Stimulated activated CD8-positive, alpha-beta memory T cell treated with anti-CD3 and anti-CD28 coated beads, Interleukin-12 subunit alpha, Interleukin-12 subunit beta, amount 100 ng/mL, for 4 hours (primary cell): ENCODE measurements at places on chromosomes 6 and 20.

- DNase-seq: no peak
Observed at GRCh38 chr6:130161683-130162404, 60.9 kb downstream of the SAMD3 start.

DNA sequence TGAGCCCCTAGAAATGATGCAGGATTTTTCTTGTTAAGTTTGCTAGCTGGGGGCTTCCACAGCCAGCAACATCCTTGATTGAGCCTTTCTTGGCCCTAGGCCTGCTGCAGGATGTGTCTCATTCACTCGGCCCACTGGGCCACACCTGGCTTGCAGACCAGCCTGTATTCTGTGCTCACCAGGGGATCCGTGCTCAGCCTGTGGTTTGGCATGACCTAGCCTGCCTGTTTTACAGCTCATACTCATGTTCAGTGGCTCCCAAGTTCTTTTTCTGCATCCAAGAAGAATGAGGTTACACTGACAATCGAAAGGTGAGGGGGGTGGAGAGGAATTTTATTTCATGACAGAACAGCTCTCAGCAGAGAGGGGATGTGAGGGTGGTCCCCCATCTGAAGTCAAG is 263.4 kb downstream of the RIMS1 start:
- no peak for DNase-seq

DNA sequence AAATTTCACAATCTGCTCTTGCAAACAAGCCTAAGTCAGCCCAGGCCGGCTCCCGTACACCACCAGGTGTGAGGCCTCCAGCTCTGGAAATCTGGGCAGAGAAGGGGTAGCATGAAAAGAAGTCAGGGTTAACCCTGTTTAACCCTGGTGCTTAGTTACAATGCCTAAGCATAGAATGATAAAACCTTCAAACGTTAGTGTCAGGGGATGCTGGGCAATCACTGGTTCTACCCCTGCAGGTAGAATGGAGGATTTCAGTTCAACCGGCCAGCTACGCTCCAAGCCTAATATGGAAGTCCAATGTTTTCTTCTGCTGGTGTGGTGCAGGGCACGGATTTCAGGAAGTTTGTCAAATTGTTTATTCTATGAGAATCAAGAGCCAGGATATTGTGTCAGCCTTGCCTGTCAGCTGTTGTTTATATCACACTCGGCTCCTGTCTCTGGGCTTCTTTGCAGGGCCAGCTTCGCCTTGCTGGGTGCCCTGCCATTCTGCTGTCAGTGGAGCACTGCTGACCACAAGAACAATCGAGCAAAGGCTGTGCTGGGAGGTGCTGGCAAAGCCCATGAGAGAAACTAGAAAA is 20.2 kb upstream of the CD93 start:
- DNase-seq: no peak

DNA sequence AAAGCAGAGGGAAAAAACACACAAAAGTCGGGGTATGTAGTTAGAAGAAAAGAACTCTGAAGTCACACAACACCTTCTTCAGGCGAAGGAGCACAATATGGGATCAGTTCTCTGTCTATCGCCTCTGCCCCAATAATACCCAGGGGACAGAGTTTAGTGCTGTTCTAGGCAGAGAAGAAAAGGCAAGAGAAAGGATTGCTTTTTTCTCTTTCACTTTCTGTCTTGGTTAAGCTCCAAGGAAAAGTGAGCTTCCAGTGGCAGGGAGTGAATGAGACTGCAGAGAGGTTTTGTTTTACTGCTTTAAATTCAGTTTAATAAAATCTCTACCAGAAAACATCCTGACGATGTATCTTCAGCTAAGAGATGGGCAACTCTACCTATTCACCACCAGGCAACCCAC is 86.6 kb upstream of the STXBP5 start:
- DNase-seq: no peak

- DNase-seq: peak; percentile 19
Observed at GRCh38 chr20:4592316-4593148, 129.2 kb upstream of the PRND start.

- no peak for DNase-seq
Observed at GRCh38 chr6:22098601-22099031, 198.2 kb downstream of the PRL start.

DNA sequence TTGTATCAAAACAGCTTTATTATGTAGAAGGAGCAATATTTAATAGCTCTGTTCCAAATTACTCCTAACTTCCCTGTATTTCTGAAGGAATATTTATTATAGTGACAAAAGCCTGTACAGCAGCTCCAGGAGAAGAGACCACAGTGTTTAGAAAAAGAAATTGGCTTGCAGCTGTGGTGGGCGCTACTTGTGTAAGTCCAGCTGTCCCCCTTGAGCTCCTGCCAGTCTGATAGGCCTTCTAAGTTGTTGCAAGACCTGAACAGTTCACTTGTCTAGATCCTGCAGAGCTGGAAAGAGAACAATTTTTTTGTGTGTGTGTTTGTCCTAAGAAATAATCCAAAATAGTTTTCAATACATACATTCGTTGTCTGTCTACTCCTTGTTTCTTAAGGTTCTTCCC is 86.6 kb downstream of the JARID2 start:
- no peak for DNase-seq

DNA sequence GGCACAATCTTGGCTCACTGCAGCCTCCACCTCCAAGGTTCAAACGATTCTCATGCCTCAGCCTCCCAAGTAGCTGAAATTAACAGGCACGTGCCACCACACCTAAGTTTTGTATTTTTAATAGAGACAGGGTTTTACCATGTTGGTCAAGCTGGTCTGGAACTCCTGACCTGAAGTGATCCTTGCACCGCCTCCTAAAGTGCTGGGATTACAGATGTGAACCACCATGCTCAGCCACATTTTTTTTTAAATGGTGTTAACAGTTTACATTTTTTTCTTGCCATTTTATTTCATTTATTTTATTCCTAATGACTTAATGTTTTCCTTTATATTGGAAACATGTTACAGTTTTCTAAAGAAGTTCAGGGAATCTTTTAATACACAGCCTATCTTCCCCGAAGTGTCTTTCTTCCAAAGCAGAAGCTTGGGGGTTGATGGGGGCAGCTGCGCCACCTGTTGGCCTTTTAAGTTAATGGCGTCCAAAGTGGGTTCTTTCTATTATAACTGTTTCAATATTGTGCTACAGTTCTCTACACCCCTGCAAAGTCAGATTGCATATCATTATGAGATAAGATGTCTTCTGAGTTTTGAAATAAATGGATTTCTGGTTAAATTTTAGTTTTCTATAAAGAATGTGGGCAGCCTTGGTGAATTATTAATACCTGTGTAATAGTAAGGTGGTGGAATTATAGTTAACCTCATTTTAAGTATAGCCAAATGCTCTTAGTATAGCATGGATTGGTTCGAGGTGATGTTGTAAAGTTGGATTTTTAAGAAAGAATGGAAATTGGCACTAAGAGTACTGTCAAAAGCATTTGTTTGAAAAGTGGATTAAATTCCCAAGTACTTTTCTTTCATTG is 42.0 kb upstream of the PLCG1 start:
- peak; percentile 8 for DNase-seq

GRCh38 chr6:4593951-4594350 is 182.3 kb upstream of the CDYL start:
- DNase-seq: no peak

DNA sequence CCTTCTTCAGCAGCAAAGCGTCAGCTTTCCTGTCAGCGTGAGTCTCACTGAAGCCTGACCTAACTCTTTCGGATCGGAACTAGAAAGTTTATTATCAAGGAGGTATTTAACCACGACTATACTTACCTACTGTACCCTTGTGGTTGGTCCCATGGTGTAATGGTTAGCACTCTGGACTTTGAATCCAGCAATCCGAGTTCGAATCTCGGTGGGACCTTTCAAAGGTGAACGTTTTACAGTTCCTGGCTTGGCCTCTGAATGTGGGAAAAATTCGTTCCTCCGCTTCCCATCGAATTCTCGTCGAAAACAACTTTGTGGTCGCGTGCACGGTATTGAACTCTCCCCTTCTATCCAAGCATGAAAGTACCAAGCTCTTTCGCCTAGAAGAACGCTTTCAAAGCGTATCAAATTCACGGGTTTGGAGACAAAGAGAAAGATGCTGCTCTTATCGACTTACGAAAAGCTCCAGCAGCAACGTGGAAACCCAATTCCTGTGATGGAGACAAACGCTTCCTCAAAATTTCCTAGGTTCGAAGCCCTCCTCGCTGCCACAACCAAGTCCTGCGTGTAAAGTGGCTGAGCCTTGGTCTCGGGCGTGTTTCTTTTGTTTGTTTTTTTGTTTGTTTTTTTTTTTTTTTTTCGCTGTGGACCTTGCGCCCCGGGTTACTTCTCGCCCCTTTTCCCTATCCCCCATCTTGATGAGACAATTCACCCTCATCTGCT is 63.7 kb downstream of the GPX5 start:
- DNase-seq: no peak

DNA sequence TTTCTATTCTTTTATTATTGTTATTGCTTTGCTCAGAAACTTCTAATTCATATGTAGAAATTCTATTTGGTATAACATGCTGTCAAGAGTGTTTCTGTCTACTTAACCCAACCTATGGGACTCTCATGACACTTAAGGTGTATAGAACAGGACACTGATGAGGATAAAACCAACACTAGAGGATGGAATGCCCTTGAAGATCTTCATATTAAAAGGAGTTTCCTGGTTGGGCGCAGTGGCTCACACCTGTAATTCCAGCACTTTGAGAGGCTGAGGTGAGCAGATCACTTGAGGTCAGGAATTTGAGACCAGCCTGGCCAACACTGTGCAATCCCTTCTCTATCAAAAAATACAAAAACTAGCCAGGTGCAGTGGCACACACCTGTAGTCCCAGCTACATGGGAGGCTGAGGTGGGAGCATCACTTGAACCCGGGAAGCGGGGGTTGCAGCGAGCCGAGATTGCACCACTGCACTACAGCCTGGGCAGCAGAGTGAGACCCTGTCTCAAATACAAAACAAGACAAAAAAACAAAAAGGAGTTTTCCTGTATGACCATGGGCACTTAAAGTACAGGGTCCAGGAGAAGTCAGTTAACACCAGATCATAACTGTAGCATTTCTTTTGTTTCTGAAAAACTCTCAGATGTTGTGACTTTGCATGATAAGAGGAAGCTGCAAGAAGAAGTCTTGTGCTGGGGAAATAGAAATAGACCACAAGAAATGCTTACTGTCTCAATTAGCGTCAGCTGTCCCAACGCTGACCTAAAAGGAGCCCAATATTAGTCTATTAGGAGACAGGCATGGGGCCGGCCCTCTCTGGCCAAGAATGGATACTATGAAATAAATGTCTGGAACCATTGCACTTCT is 38.9 kb upstream of the CD2AP start:
- no peak for DNase-seq

GRCh38 chr20:53809728-53810365 is 216.2 kb upstream of the ZNF217 start:
- no peak for DNase-seq

DNA sequence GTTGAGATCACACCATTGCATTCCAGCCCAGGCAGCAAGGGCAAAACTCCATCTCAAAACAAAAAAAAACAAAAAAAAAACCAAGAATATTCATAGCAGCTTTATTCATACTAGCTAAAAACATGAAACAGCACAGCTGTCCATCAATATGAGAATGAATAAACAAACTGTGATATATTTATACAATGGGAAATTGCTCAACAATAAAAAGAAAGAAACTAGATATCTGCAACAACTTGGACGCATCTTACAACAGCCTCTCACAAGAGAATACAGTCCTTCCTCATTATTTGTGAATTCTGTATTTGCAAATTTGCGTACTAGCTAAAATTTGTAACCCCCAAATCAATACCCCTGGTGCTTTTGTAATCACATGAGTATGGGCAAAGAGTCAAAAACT is 28.2 kb upstream of the SPAG4 start:
- DNase-seq: no peak

- no peak for DNase-seq
Observed at GRCh38 chr20:50240092-50240491, 49.5 kb downstream of the CEBPB start.

- no peak for DNase-seq
Observed at GRCh38 chr6:163001330-163001729, 273.6 kb downstream of the PACRG start.

- no peak for DNase-seq
Observed at GRCh38 chr6:136895901-136896300, 26.2 kb upstream of the SLC35D3 start.

DNA sequence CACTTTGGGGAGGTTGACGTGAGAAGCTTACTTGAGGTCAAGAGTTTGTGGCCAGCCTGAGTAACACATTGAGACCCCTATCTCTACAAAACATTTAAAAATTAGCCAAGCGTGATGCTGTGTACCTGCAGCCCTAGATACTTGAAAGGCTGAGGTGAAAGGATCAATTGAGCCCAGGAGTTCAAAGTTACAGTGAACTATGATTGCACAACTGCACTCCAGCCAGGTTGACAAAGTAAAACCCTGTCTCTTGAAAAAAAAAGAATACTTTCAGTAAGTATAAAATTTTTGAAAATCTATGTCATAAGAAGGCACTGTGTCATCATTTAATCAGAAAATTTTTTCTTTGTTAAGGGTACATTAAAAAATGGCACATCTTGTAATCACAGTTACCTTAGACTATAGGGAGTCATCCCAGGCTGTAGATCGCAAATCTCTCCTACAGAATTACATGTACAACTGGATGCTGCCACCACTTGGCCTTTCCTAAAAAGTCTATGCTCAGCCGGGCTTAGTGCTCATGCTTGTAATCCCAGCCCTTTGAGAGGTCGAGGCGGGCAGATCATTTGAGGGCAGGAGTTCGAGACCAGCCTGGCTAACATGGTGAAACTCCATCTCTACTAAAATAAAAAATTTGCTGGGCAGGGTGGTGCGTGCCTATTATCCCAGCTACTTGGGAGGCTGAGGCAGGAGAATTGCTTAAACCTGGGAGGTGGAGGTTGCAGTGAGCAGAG is 17.0 kb upstream of the MRS2 start:
- DNase-seq: no peak

- no peak for DNase-seq
Observed at GRCh38 chr20:37327748-37328147, 18.2 kb upstream of the SRC start.

- DNase-seq: no peak
Observed at GRCh38 chr6:145453376-145453775, 281.9 kb downstream of the EPM2A start.

DNA sequence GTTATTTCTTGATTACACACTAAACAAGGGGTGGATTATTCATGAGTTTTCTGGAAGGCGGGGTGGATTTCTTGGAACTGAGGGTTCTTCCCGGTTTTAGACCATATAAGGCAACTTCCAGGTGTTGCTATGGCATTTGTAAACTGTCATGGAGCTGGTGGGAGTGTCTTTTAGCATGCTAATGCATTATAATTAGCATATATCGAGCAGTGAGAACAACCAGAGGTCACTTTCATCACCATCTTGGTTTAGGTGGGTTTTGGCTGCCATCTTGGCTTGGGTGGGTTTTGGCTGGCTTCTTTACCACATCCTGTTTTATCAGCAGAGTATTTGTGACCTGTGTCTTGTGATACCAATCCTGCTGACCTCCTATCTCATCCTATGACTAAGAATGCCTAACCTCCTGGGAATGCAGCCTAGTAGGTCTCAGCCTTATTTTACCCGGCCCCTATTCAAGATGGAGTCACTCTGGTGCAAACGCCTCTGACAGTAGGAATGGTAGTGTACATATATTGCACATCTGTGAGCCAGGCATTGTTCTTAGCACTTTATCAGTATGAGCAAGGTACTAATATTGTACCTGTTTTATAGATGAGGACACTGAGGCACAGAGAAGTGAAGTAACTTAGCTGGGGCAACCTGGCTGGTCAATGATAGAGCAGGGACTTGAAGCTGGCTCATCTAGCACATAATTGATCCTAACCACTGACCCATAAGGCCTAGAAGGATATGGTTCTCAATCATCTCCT is 203.7 kb downstream of the NFATC2 start:
- no peak for DNase-seq

- no peak for DNase-seq
Observed at GRCh38 chr20:13141546-13141945, 79.5 kb upstream of the ISM1 start.
